Colonic mucosa (tissue), 4 donors: ENCODE measurements at places on chromosomes 2 and 18. TPM values are rescaled to one million over a fixed set of nuclear protein-coding genes. Genes with fewer than 3 reads are reported as not detected.

DNA sequence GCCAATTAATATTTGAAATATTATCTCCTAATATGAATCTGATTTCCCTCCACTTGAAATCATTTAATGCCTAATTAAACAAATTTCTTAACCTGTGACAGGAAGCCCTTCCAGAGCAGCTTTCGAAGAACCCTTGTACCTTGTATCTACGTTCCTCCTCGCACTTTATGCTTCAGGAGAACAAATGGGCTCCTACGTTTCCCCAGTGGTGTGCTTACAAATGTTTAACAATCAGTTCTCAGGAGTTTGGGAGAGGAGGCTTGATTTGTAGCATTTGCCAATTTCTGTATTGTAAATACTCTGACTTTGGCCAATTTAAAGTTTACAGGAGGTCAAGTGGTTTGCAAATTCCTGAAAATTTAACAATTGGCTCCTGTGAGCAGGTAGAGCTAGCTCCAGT is 327.8 kb downstream of the THSD7B start:
- DNase-seq = no peak

- no peak for DNase-seq
Measured at GRCh38 chr18:59918997-59919396, 19.2 kb downstream of the PMAIP1 start.

- DNase-seq = no peak
Measured at GRCh38 chr2:193276069-193276468, 1081.3 kb upstream of the TMEFF2 start.

DNA sequence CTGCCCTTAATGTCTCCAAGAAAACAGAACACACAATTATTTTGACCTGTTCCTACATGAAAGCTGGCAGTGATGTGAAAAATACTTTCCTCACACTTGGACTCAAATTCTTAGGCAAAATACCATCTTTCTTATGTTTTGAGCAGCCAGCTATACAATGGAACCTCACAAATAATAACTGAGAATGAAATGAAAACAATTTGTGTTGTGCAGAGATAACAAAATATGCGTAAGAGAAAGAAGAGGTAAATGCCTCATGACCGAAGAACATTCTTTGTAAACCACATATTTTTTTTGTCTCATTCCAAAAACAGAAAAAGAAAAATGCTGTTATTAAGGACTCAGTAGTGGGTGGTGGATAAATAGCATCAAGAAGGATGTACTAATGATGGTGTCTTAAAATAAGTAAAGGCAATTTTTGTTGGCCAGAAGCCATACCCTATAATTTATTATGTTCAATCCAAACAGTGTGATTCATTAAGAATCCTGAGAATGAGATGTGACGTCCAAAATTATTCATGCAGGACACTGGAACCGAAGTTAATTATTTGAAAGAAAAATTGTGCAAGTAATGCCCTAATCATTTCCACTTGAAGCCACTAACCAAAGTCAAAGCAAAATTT is 193.0 kb upstream of the NETO1 start:
- DNase-seq = no peak

LRRC30 gene
- total RNA-seq = not detected

DNA sequence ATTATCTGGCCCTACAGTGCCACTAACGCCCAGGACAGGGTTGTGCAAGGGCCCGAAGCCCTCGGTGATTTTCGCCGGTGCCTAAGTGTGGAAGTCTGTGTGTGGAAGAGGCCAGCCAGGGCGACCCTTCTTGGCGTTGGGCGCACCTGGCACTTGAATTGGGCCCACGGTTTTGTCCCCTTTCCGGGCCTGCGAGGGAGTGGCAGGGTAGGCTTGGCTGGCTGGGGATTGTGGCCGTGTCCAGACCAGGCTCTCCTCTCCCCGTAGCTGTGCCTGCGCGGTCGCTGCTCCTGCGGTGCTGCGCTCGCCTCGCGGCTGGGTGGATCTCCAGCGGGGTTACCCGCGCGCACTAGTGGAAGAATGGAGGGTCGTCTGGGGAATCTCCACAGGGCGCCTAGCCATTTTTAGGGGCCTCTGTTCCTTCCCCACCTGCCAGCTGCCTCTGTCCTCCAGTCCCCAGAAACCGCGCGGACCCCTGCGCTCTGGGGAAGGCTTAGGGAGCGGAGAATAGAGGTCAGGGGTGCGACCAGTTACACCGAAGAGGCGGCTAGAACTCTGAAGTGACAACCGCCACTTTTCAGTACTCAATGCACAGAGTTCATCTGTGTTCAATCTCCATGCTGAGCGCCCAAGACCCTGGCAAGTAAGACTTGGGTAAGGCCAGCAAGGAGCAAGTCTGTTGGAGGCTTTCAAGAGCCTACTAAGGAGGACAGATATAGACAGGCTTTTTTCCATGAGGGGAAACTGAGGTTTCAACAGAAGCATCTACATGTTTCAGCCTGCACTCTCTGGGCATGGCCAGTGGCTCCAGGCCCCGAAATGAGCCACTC is 16.0 kb downstream of the EVX2 start:
- no peak for DNase-seq

- no peak for DNase-seq
Measured at GRCh38 chr2:120722246-120722567, 13.5 kb upstream of the GLI2 start.

DNA sequence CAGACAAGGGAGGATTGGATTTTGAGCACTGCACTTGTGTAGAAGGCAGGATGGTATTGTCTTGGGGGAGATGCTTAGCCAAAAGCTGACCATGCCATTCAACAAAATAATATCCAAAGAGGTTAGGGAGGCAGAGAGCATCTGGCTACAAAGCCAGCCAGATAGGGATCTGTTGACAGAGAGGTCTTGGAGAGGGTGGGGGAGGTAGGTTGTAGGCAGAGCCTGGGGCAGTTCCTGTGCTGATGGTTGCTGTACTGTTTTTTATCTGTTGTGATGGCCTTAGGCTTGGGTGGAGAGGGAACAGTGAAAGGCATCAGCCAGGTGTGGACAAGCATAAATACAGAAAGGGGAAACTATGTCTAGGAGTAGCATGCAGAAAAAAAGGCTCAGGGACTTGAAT is 100.9 kb downstream of the AQP4 start:
- DNase-seq = no peak

GRCh38 chr2:103009871-103010270 is 248.0 kb downstream of the TMEM182 start:
- no peak for DNase-seq
